B cell (primary cell): ENCODE measurements at places on chromosomes 3 and 15. TPM values are rescaled to one million over a fixed set of nuclear protein-coding genes. Genes with fewer than 3 reads are reported as not detected.

CEMIP gene
- total RNA-seq = 0.24 and 0.32 TPM in 2 replicates

CILP gene
- total RNA-seq = 0.36 and 0.52 TPM in 2 replicates

SPINK8 gene
- not detected in 2 replicates for total RNA-seq

PDIA3 gene
- 82.5 and 83.1 TPM in 2 replicates for total RNA-seq

DNA sequence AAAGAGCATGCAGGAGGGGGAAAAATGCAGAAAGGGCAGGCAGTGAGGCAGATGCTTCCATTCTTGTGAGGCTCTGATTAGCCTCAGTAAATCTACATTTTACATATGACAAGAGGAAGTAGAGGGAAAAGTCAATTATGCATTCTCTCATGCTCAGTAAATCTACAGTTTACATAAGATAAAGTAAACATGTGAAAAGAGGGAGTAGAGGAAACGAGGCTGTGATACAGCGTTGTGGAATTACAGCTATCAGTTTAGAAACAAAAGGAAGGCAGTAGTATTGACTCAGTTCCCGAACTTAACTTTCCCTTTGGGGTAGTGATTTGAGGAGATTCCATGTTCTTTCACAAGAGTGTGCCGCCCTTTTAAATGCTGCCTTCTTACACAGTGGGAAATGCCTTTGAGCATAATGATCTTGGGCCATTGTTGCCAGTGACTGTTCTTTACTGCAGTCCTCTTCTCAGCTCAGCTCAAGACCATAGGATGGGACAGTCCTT, 39.3 kb downstream of the OSTN start:
- no peak overlapping the region for H3K4me3 ChIP-seq
- H3K27me3 ChIP-seq = no peaks in the 10 kb centered on the region
- no peak for DNase-seq

- H3K27ac ChIP-seq = no peak overlapping the region
- DNase-seq = no peak
- no peaks in the 10 kb centered on the region for H3K4me1 ChIP-seq
- H3K4me3 ChIP-seq = no peak overlapping the region
Observed at GRCh38 chr15:48784756-48785155, 26.1 kb downstream of the CEP152 start.

DNA sequence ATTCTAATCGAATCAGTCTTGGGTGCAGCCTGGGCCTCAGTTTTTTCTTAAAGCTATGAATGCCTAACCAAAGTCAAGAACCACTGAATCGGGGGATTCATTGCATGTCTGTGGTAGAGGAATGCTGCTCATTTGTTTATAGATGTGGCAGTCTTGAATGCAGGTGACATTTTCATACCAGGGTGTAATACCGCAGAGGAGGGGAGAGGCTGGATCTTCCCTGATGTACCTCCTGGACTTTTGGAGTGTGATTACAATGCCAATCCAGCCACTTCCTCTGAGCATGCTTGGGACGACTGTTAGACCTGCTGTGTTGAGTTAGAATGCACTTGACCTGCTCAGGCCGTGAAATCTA, 42.7 kb downstream of the GOLGA6A start:
- no peaks in the 10 kb centered on the region for H3K4me1 ChIP-seq
- H3K27me3 ChIP-seq = no peaks in the 10 kb centered on the region
- DNase-seq = no peak
